ENCODE measurements at places on chromosomes 3 and 15. TPM values are rescaled to one million over a fixed set of nuclear protein-coding genes. Genes with fewer than 3 reads are reported as not detected.

CTXN2 gene
- not detected for total RNA-seq

CDHR4 gene
- not detected for total RNA-seq

C3orf85 gene
- total RNA-seq = not detected

GXYLT2 gene
- 3.3 TPM for total RNA-seq

GPR149 gene
- total RNA-seq = not detected

GOLGA6A gene
- total RNA-seq = not detected

GNAT1 gene
- not detected for total RNA-seq

CHRM5 gene
- not detected for total RNA-seq

BUB1B gene
- 30.6 TPM for total RNA-seq

CLEC3B gene
- total RNA-seq = not detected

C3orf22 gene
- not detected for total RNA-seq

SLC22A13 gene
- not detected for total RNA-seq

ARPIN gene
- total RNA-seq = 11.9 TPM

OXTR gene
- total RNA-seq = 0.61 TPM

IGSF11 gene
- not detected for total RNA-seq

RBM5 gene
- 40.3 TPM for total RNA-seq

RTP3 gene
- not detected for total RNA-seq

CCDC54 gene
- total RNA-seq = not detected

FETUB gene
- not detected for total RNA-seq

CP gene
- total RNA-seq = not detected

CNOT10 gene
- total RNA-seq = 18.0 TPM

GHSR gene
- not detected for total RNA-seq

FSTL1 gene
- 102 TPM for total RNA-seq

SKOR1 gene
- total RNA-seq = not detected

CLDN11 gene
- 3.4 TPM for total RNA-seq

CLDN16 gene
- not detected for total RNA-seq

CD200 gene
- total RNA-seq = not detected

TUSC7 gene
- total RNA-seq = not detected

IQCF5 gene
- not detected for total RNA-seq

NLGN1 gene
- total RNA-seq = not detected

RETNLB gene
- total RNA-seq = not detected

IFT80 gene
- 21.8 TPM for total RNA-seq

AHSG gene
- total RNA-seq = not detected

TRIM42 gene
- not detected for total RNA-seq

PLA2G4D gene
- total RNA-seq = 0.08 TPM

GMNC gene
- total RNA-seq = not detected

GOLGA8T gene
- not detected for total RNA-seq

TMEM108 gene
- total RNA-seq = not detected

SPTBN5 gene
- total RNA-seq = 0.31 TPM

PPP1R14D gene
- not detected for total RNA-seq

PLA2G4E gene
- 0.27 TPM for total RNA-seq

ALS2CL gene
- 89.0 TPM for total RNA-seq

CSPG4 gene
- total RNA-seq = 77.6 TPM

PTH1R gene
- total RNA-seq = not detected

ALDH1A2 gene
- total RNA-seq = not detected

SLC6A20 gene
- total RNA-seq = not detected

CISH gene
- 6.6 TPM for total RNA-seq

CCDC33 gene
- not detected for total RNA-seq

GOLGA8K gene
- 0.08 TPM for total RNA-seq

ATP10A gene
- total RNA-seq = not detected

LRRIQ4 gene
- total RNA-seq = not detected

CCR1 gene
- total RNA-seq = not detected

TTC23 gene
- total RNA-seq = 16.5 TPM

CCR3 gene
- not detected for total RNA-seq

MESP1 gene
- 0.78 TPM for total RNA-seq

ZNF770 gene
- 16.1 TPM for total RNA-seq

DNAH1 gene
- 0.27 TPM for total RNA-seq

CKMT1A gene
- total RNA-seq = 89.3 TPM

All from hair follicular keratinocyte (primary cell).